Hematopoietic multipotent progenitor cell (in vitro differentiated cells): ENCODE measurements at places on chromosomes 6 and 20. TPM values are rescaled to one million over a fixed set of nuclear protein-coding genes. Genes with fewer than 3 reads are reported as not detected.

DNA sequence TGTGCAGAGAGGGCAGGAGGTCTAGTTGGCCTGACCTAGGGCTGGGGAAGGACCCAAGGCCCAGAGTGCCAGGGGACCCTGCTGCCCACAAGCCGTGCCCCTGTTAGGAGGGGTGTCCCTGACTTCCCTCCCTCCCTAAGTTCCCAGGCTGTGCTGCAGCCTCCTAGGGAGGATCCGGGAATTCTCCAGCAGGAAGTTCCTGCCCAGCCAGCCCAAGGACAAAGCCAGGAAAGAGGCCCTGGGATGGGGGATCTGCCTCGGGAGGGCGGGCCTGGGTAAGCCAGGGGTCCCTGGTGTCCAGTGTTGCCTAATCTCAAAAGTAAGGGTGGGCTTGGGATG lies 9.3 kb upstream of the BAK1 start:
- no peak for DNase-seq

Gene MRS2
- total RNA-seq = 14.3 TPM

GRCh38 chr6:88145298-88145963 lies 20.7 kb downstream of the CNR1 start:
- no peak for DNase-seq

- DNase-seq = no peak
Observed at GRCh38 chr6:134956032-134956431, 6.1 kb upstream of the ALDH8A1 start.

Gene EFCAB8
- total RNA-seq = under 0.01 TPM

DNA sequence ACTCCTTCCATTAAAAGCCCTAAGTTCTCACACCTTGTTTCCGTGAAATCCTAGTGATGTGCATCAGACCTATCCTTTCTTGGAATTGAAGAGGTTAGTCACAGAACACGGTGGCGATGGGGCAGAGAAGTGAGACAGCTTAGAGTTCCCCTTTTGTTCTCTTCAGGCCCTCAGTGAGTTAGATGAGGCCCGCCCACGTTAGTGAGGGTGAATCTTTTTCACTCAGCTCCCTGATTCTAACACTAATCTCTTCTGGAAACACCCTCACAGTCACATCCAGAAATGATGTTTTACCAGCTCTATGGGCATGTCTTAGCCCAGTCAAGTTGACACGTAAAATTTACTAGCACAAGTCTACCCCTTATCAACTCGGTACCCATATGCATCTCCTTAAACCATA lies 172.7 kb upstream of the NOX3 start:
- no peak for DNase-seq

DNA sequence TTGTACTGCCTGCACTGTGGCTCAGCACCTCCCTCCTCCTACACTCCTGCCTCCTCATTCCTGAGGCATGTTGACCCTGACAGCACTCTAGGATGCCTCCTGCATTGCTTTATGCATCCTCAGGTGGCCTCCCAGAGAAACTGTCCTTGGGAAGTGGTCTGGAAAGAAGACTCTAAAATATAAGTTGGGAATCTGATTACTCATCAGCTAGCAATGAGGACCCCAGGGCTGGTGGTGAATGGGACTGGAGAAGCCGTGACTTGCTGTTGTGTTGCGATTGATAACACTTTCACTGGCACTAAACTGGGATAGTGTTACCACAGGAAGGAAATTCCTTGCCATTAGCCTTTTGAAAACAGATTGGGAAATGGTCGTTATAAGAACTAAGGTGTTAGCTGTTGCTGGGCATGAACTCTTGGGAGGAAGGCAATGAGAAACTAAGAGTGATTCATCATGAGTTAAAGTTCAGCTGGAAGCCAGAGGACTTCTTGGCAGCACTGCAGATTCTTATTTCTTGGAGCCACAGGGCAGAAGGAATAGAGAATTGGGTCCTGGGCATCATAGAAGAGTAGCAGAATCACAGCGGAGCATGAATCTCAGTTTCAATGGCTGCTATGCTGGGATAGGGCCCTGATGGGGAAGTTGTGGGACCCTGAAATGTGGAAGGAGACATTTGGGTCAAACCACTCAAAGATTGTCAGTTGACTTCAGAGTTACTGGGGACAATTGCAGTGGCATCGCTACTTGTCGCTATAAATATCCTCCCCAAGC lies 10.1 kb upstream of the SIRPD start:
- no peak for DNase-seq

Gene SOX18
- 0.54 TPM for total RNA-seq

- DNase-seq = no peak
Observed at GRCh38 chr6:56230976-56231566, 16.3 kb downstream of the COL21A1 start.

DNA sequence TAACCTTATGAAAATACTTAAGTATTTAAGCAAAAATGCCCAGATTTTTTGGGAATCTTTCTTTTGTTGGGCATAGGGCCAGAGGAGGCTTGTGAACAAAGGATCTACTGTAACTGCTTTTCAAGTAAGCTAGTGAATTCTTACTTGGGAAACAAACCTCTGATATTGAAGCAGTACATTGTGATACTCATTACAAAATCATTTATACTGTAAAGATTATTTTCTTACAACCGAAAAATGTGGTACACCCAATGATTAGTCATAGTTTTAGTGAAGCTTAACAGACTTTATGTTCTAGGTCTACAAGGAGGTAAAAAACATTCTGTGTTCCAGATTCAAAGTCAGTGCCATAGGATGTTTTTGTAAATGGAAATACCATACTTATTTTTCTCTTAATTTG lies 272.9 kb upstream of the KCNQ5 start:
- no peak for DNase-seq

- DNase-seq = no peak
Observed at GRCh38 chr6:157570104-157570503, 189.1 kb downstream of the ZDHHC14 start.

- no peak for DNase-seq
Observed at GRCh38 chr6:80250391-80250997, 144.0 kb downstream of the BCKDHB start.

Gene TSPO2
- total RNA-seq = not detected

DNA sequence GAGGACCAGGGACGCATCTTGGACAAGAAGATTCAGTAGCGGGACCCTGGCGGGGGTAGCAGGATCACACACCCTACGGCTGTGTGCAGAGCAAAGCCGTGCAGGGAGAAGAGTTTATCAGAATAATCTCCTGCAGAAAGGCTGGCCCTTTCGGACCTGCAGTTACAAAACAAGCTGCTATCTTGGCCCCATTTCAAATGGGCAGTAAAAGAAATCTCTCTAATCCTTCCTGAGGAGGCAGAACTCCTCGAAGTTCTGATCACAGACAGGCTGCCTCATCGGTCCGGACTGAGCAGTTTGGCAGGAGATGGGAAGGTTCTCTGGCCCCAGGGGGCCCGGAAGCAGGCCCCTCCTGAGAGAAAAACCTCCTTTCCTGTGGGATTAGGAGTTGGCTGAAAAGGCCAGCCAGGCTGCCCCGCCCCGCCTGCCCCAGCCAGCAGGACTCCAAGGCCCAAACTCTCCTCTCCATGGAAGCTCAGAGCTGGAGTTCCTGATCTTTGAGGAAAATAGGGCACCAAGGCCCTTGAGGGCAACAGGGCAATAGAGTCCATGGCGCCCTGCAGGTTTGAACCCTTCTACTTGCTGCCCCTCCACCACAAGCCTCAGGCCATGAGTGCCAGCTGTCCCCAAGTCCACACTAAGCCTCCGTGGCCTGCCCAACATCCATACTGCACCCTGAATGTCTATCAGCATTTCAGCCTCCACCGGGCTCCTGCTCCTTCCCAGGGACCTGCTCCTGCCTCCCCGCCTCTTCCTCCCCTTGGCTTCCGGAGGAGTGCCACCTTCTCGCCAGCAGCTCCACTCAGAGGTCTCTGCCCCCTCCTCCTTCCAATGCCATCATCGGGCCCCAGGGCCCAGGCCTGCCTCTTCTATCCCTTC lies 141.3 kb downstream of the PREX1 start:
- no peak for DNase-seq

Gene GJA10
- not detected for total RNA-seq

GRCh38 chr6:6277413-6277812 lies 43.0 kb downstream of the F13A1 start:
- DNase-seq = no peak
